Germinal center (tissue), 1 donor: ENCODE measurements at places on chromosomes 7 and 10.

GRCh38 chr7:120554960-120555571 is 282.1 kb downstream of the KCND2 start:
- peak; percentile 5 for DNase-seq

GRCh38 chr7:158072991-158073730 is 514.5 kb downstream of the PTPRN2 start:
- no peak for DNase-seq

- DNase-seq = no peak
Observed at GRCh38 chr10:680146-680545, 9.3 kb downstream of the DIP2C start.

- no peak for DNase-seq
Observed at GRCh38 chr7:20834656-20835055, 48.0 kb upstream of the SP8 start.

DNA sequence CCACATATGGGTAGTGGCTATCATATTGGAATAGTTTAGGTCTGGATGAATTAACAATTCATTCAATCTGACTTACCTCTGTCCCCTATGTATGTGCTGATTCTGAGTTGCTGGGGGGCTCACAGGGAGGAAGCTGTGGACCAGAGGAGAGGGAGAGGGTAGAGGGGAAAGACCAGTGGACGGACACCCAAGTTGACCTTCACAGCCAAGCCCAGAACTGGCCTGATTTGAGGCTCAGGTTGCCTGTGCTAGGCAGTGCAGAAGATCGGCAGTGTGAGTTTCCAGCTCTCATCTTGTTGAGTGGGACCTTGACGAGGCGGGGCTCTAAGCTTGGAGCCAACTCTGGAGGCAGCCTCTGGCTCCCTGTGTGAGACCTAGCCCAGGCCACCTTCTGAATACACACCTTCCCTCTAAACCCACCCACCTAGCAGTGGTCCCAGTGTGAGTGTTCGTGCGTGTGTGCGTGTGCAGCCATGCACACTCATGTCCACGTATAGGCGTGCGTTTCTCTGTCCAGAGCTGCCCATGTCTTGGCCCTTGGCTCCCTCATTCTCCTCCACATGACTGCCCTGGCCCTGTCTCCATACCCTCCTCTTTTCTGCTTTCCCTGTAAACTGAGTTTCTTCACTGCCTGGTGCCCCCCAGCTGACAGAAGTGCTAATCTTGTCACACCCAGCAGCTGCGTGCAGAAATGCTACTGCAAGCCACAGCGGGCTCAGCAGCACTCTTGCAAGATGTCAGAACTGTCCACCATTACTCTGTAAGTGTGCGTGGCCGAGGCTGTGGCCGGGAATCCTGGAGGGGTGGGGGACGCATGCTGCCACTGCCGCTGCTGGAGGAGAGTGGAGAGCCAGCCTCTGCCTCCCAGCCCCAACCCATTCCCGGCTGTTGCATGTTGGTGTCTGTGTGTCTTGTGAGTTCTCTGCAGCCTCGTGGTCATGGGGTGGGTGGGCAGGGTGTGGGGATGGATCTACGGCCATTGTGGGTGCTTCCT is 47.6 kb downstream of the ADCYAP1R1 start:
- no peak for DNase-seq

DNA sequence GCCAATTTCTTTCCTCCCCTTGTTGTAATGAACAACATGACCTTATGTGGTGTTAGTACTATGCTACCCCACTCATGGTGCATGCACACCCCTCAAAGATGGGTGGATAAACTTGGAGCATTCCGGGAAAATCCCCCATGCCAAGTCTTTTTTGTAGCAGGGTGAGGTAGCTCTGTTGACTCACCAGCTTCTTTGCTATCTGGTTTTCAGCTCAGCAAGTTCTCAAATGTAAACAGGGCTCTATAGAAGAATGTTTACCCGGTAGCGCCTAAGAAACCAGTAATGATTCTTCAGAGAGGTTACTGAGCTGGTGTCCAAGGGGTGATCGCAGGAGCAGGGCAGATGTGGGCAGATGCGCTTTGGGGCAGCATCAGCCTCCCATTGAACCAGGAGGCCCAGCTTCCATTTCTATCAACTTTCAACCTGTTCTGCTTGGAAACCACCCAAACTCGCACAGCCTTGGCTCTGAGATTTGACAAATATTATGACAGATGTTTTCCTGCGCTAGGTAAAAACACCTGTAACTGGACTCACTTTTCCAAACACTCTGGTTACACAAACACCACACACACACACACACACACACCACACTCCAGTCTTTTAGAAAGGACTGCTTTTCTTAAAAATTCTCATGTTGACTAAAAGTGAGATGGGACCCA is 87.8 kb downstream of the ZRANB1 start:
- DNase-seq = no peak

- DNase-seq = no peak
Observed at GRCh38 chr10:62153191-62153590, 115.5 kb downstream of the RTKN2 start.

DNA sequence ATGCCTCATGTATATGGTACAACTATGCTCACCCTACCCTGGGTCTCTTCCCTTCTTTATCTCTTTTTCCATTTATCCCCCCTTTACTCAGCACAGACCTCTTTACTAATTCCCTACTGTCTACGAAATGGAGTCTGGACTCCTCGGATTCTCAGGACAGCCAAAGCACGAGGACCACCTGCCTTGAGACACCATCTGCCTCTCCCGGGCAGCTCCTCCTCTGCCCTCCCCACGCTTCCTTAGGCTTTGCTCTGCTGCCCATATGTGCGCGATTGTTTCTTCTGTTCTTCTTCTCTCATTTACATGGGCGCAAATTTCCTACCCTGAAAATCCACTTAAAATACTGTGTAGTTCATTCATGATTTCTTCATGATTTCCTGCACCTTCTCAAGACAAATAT is 62.7 kb upstream of the STK17A start:
- DNase-seq = no peak

DNA sequence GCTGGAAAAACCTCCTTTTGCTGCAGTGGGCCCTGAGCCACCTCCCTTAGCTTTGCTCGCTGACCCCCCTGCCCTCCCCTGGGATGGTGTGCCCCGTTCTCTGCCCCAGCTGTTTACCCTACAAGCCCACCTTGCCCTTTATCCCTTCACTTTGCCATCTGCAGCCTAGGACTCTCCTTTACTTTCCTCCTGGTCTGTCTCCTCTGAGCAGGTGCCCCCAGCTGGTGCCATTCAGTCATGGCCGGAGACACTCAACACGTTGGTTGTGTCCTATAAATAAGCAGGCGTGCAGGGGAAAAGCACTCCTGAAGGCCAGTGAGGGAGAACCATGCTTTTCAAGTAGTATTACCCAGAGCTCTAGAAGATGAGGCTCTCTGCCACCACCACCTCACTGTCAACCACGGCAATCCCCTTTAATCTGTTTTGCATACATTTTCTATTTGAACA is 6.1 kb downstream of the RASSF4 start:
- DNase-seq = peak; percentile 20

- no peak for DNase-seq
Observed at GRCh38 chr10:70811881-70812280, 3.9 kb upstream of the SGPL1 start.

DNA sequence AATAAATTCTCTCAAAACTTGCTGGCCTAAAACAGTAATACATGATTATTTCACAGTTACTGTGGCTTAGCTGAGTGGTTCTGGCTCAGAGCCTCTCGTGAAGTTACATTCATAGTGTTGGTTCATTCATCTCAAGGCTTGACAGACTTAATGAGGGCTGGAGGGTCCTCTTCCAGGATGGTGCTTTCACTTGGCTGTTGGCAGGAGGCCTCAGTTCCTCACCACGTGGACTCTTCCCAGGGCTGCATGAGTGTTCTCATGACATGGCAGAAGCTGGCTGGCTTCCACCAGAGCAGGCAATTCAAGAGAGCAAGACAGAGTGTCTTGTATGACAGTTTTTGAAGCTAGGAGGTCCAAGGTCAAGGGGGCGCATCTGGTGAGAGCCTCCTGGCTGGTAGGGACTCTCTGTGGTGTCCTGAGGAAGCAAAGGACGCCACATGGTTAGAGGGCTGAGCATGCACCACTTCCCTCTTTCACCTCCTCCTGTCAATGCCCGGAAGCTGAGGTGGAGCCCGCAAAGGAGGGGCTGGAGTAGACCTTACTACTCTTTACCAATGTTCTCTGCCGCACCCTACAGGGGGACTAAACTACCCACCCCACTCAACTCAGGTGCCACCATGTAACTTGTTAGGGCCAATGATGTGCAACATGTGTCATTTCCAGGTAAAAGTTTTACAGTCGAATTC is 58.2 kb upstream of the YAE1 start:
- no peak for DNase-seq

DNA sequence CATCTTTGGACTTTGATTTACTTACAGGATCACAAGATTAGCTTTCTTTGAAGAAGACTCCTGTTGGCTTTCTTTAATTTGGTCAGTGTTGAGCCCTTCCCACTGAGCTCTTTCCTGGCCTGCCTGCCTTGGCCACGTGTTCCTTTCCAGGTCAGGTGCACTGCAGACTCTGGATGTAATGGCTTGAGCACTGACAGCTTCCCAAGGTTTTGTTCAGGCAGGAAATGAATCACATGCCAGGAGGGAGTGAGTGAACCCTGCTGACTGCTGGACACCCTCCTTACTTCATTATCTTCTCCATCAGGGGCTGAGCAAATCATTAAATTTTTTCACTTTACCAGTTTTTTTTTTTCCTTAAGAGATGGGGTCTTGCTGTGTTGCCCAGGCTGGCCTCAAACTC is 29.8 kb downstream of the SNX10 start:
- DNase-seq = no peak

DNA sequence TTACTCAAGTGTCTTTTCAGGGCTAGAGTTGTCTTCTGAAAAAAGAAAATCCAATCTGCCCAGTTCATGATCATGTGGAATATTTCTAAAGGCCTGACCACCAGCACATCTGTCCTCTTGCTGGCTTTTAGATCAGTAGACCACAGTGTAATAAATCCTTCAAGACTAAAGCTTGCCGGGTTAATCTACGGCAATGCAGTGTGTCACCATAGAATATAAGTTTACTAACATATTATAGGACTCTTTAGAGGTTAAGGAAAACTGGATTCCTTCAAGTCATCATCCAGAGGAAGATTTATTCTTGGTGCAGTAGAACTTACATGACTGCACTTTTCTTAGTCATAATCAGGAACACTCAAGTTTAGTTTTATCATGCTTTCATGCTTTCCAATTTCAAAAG is 349.5 kb downstream of the SEMA3D start:
- no peak for DNase-seq

GRCh38 chr7:75567948-75568595 is 76.0 kb downstream of the SPDYE5 start:
- DNase-seq = no peak

DNA sequence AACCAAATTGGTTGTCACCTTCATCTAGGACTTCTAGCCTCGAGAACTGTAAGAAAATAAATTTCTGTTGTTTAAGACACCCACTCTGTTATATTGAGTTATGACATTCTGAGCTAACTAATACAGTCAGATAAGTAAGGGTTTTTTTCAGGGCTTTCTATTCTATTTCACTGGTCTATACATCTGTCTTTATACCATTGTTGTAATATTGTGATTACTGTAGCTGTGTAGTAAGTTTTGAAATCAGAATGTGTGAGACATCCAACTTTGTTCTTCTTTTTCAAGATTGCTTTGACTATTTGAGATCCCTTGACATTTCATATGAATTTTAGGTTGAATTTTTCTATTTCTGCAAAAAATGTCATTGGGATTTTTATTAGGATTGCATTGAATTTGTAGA is 7.5 kb downstream of the IFIT1 start:
- no peak for DNase-seq

GRCh38 chr7:31997423-31997822 is 72.8 kb downstream of the PDE1C start:
- DNase-seq = no peak

DNA sequence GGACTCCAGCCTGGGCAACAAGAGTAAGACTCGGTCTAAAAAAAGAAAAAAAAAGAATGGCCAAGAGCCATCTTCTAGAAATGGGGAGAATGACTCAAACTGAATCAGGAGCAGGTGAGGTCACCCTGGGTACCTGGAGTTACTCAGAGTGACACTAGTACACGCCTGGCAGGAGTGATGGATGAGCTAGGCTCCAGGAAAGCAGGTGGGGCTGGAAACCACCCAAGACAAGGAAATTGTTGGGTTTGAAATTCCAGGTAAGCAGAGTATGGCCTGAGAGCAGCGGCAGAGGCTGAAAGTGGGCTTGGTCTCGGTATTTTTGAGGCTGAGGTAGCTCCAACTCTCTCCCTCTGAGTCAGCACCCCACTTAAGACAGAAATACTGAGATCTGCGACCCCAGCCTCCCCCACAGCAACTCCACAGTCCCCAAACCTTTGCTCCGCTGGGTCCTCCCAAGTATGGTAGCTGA is 18.5 kb downstream of the DDIT4 start:
- no peak for DNase-seq

GRCh38 chr7:5423306-5423975 is at the start of gene TNRC18:
Gene TNRC18, minus strand, starts transcription at chr7:5423834. Its CDS starts 2,588 bp downstream, at chr7:5421246.
- DNase-seq = peak; percentile 46

DNA sequence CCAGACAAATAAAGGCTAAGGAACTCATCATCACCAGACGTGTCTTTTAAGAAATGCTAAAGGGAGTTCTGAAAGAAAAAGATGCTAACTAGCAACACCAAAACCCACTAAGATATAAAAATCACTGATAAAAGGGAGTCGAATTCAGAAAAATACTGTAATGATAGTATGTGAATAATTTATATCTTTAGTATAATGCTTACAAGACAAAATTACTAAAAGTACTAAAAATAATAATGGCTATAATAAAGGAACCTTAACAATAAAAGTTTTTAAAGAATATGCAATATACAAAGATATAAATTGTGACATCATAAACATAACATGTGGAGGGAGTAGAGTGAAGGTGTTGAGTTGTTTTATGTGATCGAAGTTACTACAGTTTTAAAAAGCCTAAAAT is 28.3 kb downstream of the HPSE2 start:
- no peak for DNase-seq

- DNase-seq = no peak
Observed at GRCh38 chr10:9239298-9239697, 1184.8 kb downstream of the GATA3 start.

GRCh38 chr10:3395041-3395440 is 222.5 kb upstream of the PITRM1 start:
- no peak for DNase-seq

GRCh38 chr10:13182424-13182823 is 21.1 kb downstream of the MCM10 start:
- no peak for DNase-seq

GRCh38 chr10:8640878-8641277 is 586.4 kb downstream of the GATA3 start:
- DNase-seq = no peak

DNA sequence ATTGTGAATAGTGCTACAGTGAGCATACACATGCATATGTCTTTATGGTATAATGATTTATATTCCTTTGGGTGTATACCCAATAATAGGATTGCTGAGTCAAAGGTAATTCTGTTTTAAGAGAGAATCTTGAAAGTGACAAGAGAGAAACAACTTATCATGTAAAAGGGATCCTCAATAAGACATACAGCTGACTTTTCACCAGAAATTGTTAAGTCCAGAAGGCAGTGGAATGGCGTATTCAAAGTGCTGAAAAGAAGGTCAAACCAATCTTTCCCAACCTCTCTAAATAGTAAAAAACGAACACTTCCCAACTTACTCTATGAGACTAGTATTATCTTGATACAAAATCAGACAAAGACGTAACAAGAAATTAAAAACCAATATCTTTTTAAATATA is 59.8 kb downstream of the LHFPL3 start:
- DNase-seq = no peak
